Kidney tubule cell (primary cell): ENCODE measurements at places on chromosomes 6 and 20.

GRCh38 chr6:41258196-41258493 is 28.3 kb downstream of the TREM1 start:
- DNase-seq = no peak

- peak; percentile 17 for DNase-seq
Observed at GRCh38 chr20:24017458-24017755, 28.8 kb upstream of the GGTLC1 start.

DNA sequence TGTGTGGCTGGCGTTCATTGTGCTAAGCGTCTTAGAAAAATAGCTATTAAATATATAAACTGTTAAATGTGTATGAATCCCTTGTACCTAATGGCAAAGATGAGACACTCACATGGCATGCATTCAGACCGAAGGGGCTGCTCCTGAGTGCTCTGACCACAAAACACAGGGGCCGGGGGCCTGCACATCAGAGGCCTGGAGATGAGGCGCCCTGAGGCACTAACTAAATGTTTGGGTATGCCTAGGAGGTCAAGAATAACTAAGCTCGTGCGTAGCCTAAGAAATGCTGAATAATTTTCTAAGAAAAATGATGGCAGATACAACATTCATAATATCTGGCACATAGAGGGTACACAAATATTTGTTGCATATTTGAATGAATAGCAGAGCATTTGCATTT is 92.5 kb downstream of the PSMB1 start:
- DNase-seq = no peak

DNA sequence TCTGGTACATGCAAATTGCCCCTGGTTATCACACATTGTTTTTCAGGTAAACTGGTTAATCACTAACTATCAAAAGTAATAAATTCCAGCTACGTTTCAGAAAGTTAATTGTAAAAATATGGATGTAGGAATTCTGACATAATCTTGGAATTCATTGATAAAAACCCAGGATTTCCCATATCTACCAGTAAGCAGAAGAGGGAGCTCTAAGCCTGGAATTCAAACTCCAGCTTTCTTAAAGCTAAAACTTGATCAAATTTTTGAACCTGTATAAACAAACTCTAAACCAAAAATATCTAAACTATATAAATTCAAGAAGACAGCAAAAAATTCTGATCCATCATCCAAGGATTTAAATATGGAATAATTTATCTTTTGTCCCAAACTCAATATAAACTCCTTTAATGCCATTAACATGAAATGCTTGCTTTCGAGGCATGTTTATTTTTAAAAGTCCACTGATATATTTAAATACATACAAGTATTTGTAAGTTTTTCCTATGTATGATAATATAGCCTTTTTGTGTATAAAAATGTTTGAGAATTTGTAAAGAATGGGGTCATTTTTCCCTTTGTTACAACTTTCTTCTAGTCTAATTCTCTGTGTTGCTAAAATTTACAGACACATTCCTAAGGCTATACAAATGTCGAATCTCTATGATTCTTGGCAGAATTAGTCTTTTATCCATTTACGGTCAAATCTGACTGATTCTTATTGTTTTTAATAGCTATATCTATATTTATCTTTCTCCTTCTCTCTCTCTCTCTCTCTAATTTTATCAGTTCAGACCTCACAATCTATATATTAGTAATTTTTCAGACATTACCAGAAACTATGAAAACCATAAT is 91.4 kb upstream of the RNF217 start:
- DNase-seq = peak; percentile 48

- no peak for DNase-seq
Observed at GRCh38 chr6:126091466-126091865, 105.1 kb downstream of the TRMT11 start.

GRCh38 chr20:4932061-4932460 is 69.2 kb downstream of the SLC23A2 start:
- DNase-seq = no peak
